ENCODE measurements at places on chromosomes 12 and 14. TPM values are rescaled to one million over a fixed set of nuclear protein-coding genes. Genes with fewer than 3 reads are reported as not detected.

- no peak for DNase-seq
These were observed 49.0 kb upstream of the TMEM263 start for GRCh38 chr12:106906715-106907114.

DNA sequence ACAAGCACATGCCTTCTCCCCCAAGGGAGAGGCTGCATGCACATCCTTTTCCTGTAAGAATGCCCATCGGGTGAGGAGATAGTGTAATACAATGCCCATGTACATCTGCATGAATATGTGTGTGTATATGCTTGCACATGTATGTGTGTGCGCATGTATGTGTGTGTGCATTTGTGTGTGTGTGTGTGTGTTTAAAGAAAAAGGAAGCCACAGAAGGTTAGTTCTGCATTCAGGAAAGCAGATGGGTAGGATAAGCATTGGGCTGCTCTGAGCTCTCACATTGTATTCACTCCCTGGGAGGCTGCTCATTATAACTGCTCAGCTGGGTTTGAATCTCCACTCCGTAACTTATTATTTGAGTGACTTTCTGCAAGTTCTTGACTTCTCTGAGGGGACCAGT is 74.3 kb downstream of the GALNT8 start:
- DNase-seq: no peak

GRCh38 chr12:127277882-127278281 is 989.1 kb upstream of the TMEM132C start:
- DNase-seq: no peak

DNA sequence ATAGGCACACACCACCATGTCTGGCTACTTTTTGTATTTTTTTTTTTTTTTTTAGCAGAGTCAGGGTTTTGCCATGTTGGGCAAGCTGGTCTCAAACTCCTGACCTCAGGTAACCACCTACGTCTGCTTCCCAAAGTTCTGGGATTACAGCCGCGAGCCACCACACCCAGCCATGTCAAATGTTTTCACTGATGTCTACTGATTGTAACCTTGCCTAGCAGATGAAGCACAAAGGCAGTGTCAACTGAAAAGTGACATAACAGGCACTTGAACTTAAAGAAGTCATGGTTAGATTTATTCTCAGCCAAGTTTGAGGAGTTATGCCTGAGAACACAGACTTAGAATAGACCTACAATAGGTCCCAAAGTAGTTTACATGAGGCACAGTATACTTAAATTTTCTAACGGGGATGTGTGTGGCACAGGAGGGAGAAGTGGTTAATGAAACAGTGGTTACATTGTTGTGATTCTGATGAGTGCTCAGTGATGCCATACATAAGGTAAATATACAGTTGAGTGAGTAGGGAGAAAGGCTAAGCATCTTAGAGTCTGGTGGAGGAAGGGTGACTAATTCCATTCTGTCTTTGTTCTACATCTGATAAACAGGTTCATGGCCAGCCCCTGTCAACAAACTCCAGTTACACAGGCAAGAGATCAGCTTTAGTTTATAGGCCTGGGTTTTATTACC is 12.6 kb upstream of the RNASE4 start:
- DNase-seq: no peak

DNA sequence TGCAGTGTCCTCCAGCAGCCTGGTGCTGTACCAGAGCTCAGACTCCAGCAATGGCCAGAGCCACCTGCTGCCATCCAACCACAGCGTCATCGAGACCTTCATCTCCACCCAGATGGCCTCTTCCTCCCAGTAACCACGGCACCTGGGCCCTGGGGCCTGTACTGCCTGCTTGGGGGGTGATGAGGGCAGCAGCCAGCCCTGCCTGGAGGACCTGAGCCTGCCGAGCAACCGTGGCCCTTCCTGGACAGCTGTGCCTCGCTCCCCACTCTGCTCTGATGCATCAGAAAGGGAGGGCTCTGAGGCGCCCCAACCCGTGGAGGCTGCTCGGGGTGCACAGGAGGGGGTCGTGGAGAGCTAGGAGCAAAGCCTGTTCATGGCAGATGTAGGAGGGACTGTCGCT is 15.2 kb downstream of the C12orf43 start:
- no peak for DNase-seq

- no peak for DNase-seq
These were observed 29.8 kb downstream of the TECPR2 start for GRCh38 chr14:102392506-102392905.

GRCh38 chr12:92702754-92703679 is at the start of gene PLEKHG7:
PLEKHG7 (plus strand) TSS chr12:92702989; CDS start chr12:92706632, 3,643 bp downstream.
- no peak for DNase-seq

DNA sequence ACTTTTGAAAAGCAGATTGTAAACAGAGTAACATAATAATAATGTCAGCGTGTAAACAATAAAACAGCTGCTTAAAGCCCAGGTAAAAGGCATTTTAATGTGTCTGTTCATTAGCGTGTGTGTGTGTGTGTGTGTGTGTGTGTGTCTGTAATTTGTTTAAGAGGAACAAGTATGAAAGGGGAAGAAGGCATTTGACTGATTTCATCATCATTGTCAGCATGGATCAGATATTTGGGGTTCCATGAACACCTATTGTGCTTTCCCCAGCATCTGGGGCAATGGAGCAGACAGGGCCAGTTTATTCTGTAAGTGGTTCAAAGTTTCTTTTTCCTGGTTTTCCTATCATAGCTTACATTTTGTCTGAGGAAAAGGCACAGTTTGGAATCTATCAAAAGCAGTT is 28.9 kb downstream of the SLC25A21 start:
- no peak for DNase-seq

Gene HOXC12
- not detected for total RNA-seq

Gene GPR68
- 0.13 TPM for total RNA-seq

Data from Right ventricle myocardium superior (tissue), 1 donor.